ENCODE measurements at places on chromosomes 16 and 17. TPM values are rescaled to one million over a fixed set of nuclear protein-coding genes. Genes with fewer than 3 reads are reported as not detected.

KCNJ12 gene
- 0.14 TPM for total RNA-seq

KRTAP9-4 gene
- total RNA-seq: not detected

C1QL1 gene
- total RNA-seq: 7.1 TPM

ABCA9 gene
- not detected for total RNA-seq

EPN3 gene
- not detected for total RNA-seq

KRT36 gene
- total RNA-seq: not detected

SUPT6H gene
- total RNA-seq: 19.3 TPM

SLC16A13 gene
- 0.77 TPM for total RNA-seq

KAT7 gene
- 42.3 TPM for total RNA-seq

LRRC3C gene
- total RNA-seq: not detected

NTHL1 gene
- total RNA-seq: 42.3 TPM

CHST4 gene
- total RNA-seq: 0.19 TPM

KRT27 gene
- not detected for total RNA-seq

SERPINF2 gene
- not detected for total RNA-seq

KRTAP4-2 gene
- not detected for total RNA-seq

ELMO3 gene
- 0.29 TPM for total RNA-seq

GSDMA gene
- not detected for total RNA-seq

LITAFD gene
- not detected for total RNA-seq

CNGB1 gene
- not detected for total RNA-seq

PRSS53 gene
- total RNA-seq: 0.31 TPM

NTN3 gene
- 0.14 TPM for total RNA-seq

PSMC3IP gene
- total RNA-seq: 11.9 TPM
